CD4-positive, alpha-beta T cell treated with Interleukin-12 subunit alpha and Interleukin-12 subunit beta, for 1 hour (primary cell): ENCODE measurements at places on chromosomes 7 and 10.

DNA sequence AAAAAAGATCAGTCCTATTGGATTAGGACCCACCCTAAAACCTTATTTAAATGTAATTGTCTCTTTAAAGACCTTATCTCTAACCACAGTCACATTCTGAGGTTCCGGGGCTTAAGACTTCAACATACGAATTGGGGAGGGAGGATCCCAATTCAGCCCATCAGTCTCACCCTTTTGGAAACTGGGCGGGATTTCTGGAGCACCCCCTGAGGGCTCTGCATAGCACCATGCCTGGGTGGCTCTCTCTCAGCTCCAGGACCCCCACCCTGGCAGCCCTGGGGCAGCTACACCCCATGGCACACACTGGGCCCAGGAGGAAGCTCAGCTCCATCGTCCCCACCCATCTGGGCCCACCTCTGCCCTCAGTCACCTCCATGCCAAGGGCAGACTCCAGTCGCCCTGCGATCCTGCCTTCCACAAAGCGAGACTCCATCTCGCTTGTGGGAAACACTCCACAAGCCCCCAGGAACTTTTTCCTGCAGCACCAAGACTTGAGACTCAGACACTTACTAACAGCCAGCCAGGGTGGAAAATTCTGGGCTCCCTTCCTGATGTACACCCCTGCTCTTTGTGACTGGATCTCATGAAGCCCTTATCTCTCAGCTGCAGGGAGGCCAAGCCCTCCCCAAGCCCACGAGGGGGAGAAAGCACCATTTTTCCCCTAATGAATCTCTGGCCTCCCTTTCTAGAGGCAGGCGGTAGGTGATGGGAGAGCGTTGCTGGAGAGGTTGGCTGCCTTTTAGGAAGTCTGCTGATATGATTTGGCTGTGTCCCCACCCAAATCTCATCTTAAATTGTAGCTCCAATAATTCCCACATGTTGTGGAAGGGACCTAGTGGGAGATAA, 90.8 kb upstream of the KDM7A start:
- DNase-seq: no peak

DNA sequence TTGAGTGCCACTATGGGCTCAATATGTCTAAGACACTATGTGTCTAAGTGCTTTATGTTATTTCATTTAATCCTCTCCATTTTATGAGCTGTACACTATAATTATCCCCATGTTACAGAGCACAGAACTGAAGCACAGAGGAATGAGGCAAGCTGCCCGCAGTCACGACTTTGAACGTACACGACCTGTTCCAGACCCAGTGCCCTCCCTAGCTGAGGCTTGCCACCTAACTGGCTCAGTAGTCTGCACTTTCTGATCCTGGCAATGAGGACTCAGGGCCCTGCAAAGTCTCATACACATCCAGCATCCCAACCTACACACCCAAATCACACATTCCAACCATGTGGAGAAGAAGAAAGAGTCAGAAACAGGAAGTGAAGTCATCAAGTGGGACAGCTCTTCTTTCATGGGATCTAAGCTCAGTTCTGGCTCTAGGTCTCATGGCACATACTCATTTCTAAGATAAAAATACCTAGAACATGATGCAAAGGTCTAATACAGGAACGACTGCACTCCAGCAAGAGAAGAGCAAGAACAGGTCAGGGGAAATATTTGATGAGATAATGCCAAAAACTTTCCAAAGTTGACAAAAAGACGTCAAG, 42.4 kb upstream of the DDC start:
- no peak for DNase-seq

DNA sequence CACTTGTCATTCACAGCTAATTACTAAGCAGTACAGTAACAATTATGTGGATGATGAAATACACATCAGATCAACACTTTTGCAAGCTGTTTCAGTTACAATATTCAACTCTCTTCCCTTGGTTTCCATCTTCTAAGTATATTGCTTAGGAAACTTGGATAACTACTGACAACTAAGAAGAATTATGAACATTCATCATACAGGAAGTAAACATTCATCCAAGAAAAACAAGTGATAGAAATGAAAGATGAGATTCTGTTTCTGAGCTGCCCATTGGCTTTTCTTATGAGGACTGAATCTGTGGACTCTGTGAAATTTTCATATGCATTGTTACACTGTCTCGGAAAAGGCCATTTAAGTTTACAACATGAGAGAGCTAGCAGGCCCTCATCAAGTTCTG, 240.2 kb downstream of the PRKG1 start:
- no peak for DNase-seq

DNA sequence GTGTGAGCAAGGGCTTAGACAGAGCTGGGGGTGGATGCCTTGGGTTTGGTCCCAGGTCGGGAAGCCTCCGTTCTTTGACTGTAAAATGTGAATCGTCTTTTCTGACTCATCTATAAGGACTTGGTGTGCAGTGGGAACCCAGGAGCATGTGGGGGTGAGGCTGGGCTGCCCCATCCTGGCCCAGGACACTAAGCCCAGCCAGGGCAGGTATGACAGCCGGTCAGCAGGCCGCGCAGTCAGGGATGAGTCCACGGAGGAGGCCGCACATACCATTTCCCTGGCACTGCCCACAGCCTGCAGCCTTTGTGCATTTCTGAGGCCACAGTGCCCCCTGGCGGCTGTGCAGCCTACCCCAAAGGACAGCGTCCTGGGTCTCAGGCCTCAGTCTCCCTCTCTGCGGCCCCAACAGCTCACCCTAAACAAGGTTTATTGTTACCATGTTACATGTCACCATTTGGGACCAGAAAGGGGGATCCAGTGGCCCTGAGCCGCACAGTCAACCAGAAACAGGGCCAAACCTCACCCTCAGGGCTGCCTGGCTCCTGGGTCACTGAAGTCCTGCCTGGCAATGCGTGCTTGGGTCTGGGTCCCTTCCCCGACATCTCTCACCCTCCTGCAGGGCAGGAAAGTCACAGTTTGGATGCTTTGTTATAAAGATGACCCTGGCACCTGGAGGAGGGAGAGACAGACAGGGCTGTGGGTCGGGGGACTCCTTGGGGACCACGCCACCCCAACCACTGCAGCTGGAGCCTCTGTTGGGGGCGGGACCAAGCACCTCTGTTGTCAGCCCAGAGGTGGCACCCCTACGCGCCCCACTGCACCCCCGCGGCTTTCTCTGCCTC, 14.4 kb upstream of the SH2B2 start:
- DNase-seq: peak; percentile 67

DNA sequence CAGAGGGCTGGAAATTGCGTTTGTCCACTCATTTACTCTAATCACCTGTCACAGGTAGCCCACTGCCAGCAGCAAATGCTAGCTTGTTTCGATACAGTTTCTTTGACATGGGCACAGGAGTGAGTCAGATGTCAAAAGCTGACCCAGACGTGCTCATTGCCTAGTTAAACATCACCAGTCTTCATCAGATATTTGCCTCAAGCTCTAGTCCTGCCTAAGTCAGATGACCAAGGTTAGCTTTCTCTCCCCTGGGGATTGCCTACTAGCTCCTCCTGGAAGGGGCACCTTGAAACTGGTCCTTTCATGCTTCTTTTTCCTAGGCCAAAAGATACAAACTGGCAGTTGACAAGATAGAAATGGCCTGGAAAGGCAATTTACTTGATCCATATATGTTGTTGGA, 35.2 kb downstream of the GPAM start:
- DNase-seq: no peak
